ENCODE measurements at places on chromosomes 1 and 21.

GRCh38 chr21:35195232-35195631 lies 146.1 kb upstream of the RUNX1 start:
- DNase-seq = no peak

DNA sequence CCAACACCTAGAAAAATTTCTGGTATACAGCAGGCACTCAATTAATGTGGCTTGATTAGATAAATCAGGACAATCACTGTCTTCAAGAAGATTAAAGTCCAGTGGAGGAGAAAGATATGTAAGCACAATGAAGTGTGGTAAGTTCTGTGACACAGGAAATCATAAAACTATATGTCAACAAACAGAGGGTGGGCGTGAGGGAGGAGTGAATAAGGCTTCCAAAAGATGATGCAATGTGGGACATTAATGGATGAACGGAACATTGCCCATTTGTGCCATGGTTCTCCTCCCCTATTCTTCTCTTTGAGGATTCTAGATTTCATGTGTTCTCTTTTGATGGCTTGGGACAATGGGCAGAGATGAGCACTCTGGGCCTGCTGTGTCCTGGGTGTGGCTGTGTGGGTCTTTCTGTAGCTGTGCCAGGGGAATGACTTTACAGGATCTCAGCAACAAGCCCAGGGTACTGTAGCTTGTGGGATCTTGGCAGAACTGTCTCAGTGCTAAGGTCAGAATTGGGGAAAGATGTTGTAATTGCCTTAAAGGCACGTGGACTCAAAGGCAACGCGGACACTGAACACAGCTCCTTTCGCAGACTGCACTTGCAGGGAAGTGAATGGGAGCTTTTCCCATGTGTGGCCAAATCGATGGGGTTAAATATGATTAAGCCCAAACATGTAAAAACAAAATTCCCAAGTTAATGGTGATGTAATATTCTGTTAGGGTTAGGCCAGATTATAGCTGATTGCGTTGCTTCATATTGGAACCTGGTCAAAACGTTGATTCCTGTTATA lies 366.9 kb downstream of the TGFB2 start:
- DNase-seq = no peak

- DNase-seq = no peak
These were observed 7.9 kb downstream of the SORT1 start for GRCh38 chr1:109389638-109390341.

DNA sequence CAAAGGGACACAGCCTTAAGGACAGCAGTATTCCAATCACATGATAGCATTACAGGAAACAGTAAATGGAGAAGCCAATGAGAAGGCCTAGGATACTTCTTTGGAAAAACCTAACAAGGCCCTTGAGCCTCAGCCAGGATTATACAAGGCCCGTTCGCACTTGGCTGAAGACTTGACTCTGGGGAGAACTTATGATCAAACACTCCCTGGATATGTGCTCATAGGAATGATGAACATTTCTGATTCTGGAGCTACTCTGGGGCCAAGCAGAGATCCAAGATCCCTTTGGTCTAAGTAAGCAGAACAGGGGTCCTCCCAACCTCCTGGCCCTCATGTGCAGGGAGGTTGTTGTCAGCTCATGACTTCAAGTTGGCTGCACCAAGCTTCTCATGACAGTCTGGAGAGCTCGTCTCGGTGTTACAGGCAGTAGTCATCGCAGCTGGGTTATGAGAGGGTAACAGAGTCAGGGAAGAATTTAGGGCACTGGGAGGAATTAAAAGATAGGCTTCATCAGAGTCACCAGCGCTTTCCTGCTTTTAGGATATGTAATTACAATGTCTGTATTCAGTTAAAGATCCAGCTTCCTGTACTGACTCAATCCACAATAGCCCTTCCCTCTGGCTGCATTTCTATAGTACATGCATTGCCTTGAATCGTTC lies 92.5 kb upstream of the IRF2BP2 start:
- DNase-seq = no peak

GRCh38 chr1:54003249-54003646 lies 14.7 kb downstream of the LDLRAD1 start:
- no peak for DNase-seq

- no peak for DNase-seq
These were observed 5.5 kb downstream of the RNF223 start for GRCh38 chr1:1068517-1069055.

Measured in GM10248 (cell line).